T-cell (primary cell): ENCODE measurements at places on chromosomes 2 and 18.

DNA sequence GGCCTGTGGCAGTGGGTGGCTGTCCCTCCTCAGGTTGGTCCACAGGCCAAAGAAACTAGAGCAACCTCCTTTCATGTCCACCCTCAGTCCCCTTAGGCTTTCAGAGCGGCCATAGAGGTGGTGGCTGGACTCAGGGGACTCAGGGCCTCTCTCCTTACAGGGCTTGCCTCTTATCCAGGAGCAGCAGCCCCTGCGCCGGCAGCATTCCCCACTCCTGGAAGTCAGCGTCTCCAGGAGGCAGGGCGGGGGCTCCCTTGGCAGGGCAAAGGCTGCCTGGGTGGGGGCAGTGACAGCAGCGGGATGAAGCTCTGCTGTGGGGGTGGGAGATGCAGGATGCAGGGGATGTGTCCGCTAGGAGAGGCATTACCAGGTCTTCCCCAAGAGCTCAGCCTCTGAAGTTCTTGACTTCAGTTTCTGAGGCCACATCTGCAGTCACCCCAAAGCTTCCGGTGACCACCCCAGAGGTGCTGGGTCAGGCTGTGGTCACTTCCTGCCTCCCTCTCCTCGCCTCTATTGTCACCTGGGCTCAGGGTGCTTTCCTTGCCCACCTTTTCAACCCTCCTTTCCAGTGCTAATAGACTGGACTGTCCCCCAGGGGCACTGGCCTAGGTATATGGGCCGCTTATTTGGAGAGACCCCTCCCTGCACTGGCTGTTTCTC lies 8.6 kb upstream of the GPR55 start:
- no peak for DNase-seq
- H3K4me1 ChIP-seq, result peaks cover 26% of the 10 kb centered on the region

GRCh38 chr2:190705280-190705679 lies 56.4 kb downstream of the NAB1 start:
- H3K27ac ChIP-seq, result no peak overlapping the region
- H3K36me3 ChIP-seq, result no peaks in the 10 kb centered on the region
- no peaks in the 10 kb centered on the region for H3K4me1 ChIP-seq
- H3K4me3 ChIP-seq, result no peak overlapping the region

- H3K27me3 ChIP-seq, result no peaks in the 10 kb centered on the region
- H3K27ac ChIP-seq, result peak overlapping the region; percentile 41
- no peaks in the 10 kb centered on the region for H3K36me3 ChIP-seq
- DNase-seq, result peak; percentile 21
- peaks cover 7% of the 10 kb centered on the region for H3K4me1 ChIP-seq
- H3K4me3 ChIP-seq, result no peak overlapping the region
These were observed 11.3 kb downstream of the IL1RN start for GRCh38 chr2:113138428-113139322.

DNA sequence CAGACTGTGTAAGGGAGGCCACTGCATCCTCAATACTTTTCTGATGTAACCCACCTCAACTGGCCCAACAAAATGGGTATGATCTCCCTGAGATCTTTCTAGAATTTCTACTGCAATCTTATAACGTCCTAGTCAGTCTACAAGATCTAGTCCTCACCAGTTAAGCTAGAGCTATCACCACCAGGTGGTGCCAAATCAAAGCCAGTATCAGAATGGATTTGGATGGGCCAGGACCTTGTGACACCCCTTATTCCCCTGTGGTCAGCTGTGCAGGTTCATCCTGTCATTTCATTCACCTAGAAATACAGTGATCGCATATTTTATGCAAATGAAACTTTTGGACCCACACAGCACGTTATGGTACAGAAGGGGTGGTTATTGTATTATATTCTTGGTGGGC lies 90.3 kb downstream of the OLA1 start:
- no peaks in the 10 kb centered on the region for H3K27me3 ChIP-seq
- no peak overlapping the region for H3K27ac ChIP-seq
- DNase-seq, result peak; percentile 31
- no peaks in the 10 kb centered on the region for H3K4me1 ChIP-seq
- no peaks in the 10 kb centered on the region for H3K36me3 ChIP-seq

DNA sequence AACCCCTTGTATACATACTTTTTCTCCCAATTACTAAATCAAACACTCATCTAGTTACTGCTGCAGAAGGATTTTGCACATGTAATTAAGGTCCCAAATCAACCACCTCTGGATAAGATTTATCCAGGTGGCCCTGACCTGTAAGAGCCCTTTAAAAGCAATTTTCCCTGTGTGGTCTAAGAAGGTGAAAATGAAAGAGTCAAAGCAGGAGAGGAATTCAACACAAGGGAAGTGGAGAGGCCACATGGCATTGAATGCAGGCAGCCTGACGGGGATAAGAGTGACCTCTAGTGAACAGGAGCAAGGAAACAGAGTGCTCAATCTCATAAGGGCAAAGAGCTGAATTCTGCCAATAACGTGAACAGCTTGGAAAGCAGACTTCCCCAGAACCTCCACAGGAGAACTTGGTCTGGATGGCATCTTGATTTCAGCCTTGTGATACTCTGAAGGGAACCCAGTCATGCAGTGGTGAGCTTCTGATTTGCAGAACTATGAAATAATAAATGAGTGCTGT lies 27.2 kb downstream of the PPP3R1 start:
- no peak overlapping the region for H3K4me3 ChIP-seq
- H3K27me3 ChIP-seq, result no peaks in the 10 kb centered on the region
- no peak overlapping the region for H3K27ac ChIP-seq
- peaks cover 2% of the 10 kb centered on the region for H3K36me3 ChIP-seq
- DNase-seq, result no peak
- H3K4me1 ChIP-seq, result peaks cover 24% of the 10 kb centered on the region

GRCh38 chr2:76427452-76427851 lies 716.7 kb upstream of the GCFC2 start:
- H3K4me3 ChIP-seq, result no peak overlapping the region
- no peaks in the 10 kb centered on the region for H3K4me1 ChIP-seq
- DNase-seq, result no peak
- no peaks in the 10 kb centered on the region for H3K27me3 ChIP-seq

GRCh38 chr2:2452961-2453360 lies 121.9 kb upstream of the MYT1L start:
- H3K27me3 ChIP-seq, result no peaks in the 10 kb centered on the region
- no peak overlapping the region for H3K4me3 ChIP-seq
- no peaks in the 10 kb centered on the region for H3K4me1 ChIP-seq
- no peak overlapping the region for H3K27ac ChIP-seq

DNA sequence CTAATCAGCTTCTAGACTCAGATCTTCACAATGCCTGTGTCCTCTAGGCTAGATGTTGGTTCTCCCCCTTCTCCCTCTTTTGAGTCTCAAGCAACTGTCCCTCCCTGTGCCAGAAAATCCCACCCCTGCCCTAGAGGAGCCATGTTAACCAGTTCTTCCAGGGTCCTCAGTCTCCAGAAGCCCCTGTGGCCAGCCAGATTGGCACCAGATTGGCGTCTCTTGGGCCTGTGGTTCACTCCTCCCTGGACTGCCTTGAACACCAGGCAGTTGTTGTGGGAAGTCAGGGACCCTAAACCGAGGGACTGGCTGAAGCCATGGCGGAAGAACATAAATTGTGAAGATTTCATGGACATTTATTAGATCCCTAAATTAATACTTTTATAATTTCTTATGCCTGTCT lies 36.6 kb downstream of the CYP26B1 start:
- H3K4me1 ChIP-seq, result no peaks in the 10 kb centered on the region
- DNase-seq, result no peak
- no peaks in the 10 kb centered on the region for H3K36me3 ChIP-seq
- no peak overlapping the region for H3K4me3 ChIP-seq
- no peak overlapping the region for H3K27ac ChIP-seq
- peaks cover 3% of the 10 kb centered on the region for H3K27me3 ChIP-seq

DNA sequence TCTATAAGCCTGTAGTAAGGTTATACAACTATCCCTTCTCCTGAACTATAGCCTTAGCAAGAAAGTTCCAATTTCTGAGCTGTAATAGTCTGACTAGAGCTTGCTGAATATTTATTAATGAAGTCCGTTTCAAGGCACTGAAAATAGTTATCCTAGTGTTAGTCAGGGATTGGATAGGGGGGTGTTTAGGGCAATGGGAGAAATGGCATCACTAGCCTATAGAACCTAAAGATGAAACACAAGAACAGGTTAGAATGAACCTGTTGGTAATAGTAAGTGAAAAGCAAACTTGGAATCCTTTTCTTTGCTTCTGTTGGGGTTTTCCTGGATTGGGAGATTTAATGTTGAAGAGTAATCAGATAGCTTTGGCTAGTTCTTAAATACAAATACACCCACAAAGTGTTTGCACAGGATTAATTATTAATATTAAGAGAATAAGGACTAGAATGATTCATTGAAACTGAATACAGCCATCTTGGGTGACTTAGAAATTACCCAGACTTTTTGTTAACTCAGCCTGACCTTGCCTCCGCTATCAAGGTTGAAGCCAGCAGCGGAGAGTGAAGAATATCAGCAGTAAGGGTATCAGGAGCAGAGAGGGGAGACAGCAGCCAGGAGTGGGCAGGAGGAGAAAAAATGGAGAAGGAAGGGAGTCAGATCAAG lies 14.4 kb downstream of the CCNT2 start:
- H3K4me1 ChIP-seq, result peaks cover 13% of the 10 kb centered on the region
- H3K27ac ChIP-seq, result no peak overlapping the region
- H3K36me3 ChIP-seq, result no peaks in the 10 kb centered on the region
- DNase-seq, result no peak
- H3K4me3 ChIP-seq, result no peak overlapping the region
